Suprapubic skin (tissue), 4 donors: ENCODE measurements at places on chromosomes 12 and 14. TPM values are rescaled to one million over a fixed set of nuclear protein-coding genes. Genes with fewer than 3 reads are reported as not detected.

DNA sequence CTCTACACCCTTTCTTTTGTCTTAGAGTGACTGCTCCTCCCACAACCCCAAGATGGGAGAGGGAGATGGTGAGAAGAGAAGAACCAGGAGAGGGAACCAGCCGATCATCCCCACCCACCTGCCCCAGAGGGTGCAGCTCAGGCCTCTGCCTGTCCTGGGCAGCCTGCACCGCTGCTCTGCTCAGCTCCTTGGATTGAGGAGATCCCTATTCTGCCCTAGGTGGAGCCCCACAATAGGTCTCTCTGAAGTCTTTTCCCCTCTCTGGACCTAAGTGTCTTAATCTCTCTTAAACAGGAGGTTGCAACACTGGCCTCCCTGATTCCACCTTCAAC is 2.2 kb downstream of the ANKRD33 start:
- no peak for DNase-seq

DNA sequence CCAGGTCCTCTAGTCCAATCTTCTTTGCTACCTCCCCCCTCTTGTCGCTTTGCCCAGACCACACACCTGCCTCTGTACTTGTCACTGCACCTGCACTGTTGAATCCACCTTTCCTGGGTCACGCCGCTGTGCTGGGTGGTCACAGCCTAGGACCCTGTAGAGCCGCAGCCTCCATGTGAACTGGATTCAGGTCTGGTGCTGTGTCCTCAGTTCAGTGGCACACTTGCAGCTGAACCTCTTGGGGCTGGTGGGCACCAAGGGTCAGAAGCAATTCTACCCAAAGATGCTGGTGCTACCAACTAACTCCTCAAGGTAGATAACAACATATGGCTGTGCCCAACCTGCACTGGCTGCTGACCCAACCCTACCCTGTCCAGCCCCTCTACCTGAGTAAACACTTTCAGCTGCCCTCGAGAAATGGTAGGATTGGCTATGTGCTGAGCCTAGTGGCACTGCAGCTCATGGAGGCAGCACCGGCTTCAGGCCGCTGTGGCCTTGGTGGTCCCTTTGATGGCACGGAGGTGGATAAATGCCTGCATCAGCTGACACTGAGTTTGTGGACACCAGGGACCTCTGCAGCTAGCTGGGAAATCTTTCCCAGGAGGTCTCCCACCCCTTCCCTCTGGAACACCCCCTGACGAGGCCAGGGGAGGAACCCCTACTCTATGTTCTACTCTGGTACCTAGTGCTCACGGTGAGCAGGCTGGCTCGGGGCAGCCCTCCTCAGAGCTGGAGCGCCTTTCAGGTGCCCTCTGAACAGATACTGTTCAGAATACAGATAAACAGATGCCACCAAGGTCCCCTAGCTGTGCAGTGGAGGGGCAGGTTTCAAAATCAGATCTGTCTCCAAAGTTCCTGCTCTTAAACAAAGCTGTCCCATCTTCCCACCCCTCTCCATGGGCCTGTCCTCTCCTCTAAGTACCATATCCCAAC is 14.3 kb downstream of the AGAP2 start:
- DNase-seq, result no peak

GRCh38 chr12:49651855-49652254 is 28.5 kb downstream of the PRPF40B start:
- DNase-seq, result no peak

Gene KRT72
- 7.7 TPM for total RNA-seq

DNA sequence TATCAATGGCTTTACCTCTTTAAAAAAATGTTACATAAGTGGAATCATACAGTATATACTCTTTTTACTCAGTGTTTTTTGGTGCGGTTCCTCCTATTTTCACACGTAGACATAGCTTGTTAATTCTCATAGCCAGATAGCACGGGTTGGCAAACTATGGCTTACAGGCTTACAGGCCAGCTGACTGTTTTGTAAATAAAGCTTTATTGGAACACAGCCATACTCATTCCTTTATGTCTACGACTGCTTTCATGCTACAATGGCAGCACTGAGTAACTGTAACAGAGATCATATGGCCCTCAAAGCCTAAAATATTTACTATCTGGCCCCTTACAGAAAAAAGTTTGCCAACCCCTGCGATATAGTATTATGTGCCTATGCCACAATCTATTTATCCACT is 5.8 kb upstream of the DAAM1 start:
- no peak for DNase-seq

Gene KDM2B
- total RNA-seq, result 48.2 TPM

Gene A2M
- 47.6 TPM for total RNA-seq

- no peak for DNase-seq
Measured at GRCh38 chr12:129615001-129615400, 288.8 kb downstream of the TMEM132D start.

- DNase-seq, result no peak
Measured at GRCh38 chr14:61428261-61428660, 106.9 kb downstream of the PRKCH start.

Gene HOXC4
- total RNA-seq, result 1.6 TPM

Gene TUNAR
- total RNA-seq, result not detected

GRCh38 chr12:33245434-33245833 is 194.2 kb downstream of the SYT10 start:
- DNase-seq, result no peak

DNA sequence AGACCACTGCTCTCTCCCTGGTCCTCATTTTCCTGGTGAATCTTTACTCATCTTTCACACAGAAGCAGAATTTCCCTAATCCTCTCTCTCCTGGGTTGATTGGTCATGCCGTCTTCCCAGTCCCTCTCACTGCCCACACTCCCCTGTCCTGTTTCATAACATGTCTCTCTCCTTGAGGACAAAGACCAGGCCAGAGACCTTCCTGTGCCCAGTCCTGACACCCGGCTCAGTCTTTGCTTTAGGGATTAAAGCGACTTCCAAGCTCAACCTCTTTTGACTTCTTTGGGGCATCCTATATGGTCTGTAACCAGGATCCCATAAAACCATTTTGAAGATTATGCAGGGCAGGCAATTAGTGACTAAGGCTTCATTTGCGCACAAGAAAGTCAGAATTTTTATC is 105.5 kb downstream of the BCL11B start:
- DNase-seq, result peak; percentile 3

GRCh38 chr14:103122947-103123633 is at the start of gene TNFAIP2:
TSS of gene TNFAIP2 (plus strand) at chr14:103123461. CDS start at chr14:103126458, 2,997 bp downstream.
- no peak for DNase-seq

GRCh38 chr14:99075061-99075460 is 196.9 kb downstream of the BCL11B start:
- no peak for DNase-seq

GRCh38 chr12:24901576-24902461 is 47.1 kb downstream of the BCAT1 start:
- DNase-seq, result no peak
